Thoracic aorta (tissue), 2 donors: ENCODE measurements at places on chromosomes 5 and 9.

DNA sequence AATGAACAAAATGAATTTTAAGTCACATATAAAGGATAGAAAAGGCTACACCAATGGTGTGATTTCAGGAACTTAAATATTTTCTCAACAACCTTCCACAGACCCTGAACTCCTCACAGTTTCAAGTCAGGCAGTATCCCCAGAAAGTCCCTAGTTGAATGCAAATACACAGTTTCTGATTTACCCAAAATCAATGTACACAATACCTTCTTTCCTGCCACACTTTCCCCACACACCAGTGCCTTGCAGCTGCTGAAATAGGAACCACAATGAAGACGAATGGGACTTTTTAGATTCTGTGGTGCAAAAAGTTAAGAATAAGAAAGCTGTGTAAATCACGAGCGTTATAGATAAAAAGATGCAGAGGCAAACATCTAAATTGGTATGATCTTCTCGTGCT lies 552.4 kb upstream of the MEF2C start:
- no peak for DNase-seq

GRCh38 chr9:121952611-121953010 lies 140.5 kb downstream of the TTLL11 start:
- DNase-seq: no peak

DNA sequence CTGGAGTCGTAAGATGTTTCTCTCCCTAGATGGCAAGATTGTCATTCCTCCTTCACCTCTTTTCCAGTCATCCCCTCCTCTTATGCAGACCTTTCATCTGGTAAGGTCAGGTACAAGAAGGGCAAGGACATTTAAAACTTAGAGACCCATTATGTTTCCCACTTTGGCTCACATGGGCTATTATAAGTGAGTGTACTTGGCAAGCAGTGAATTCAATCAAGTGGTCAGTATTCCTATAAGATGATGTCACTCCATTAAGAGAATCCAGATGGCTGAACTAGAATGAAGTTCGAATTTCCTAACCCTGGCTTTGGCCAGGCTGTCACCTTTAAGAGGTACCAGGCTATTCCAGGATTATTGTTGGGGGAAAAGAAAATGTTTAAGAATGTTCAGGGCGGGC lies 32.2 kb downstream of the ZNF131 start:
- DNase-seq: no peak

GRCh38 chr5:142125963-142126362 lies 17.4 kb downstream of the NDFIP1 start:
- DNase-seq: no peak

- no peak for DNase-seq
These were observed 19.7 kb downstream of the TUSC1 start for GRCh38 chr9:25658571-25658970.

- no peak for DNase-seq
These were observed 3.8 kb downstream of the SMARCA2 start for GRCh38 chr9:2018764-2019558.
